HCEC 1CT (cell line): ENCODE measurements at places on chromosomes 16 and 17.

DNA sequence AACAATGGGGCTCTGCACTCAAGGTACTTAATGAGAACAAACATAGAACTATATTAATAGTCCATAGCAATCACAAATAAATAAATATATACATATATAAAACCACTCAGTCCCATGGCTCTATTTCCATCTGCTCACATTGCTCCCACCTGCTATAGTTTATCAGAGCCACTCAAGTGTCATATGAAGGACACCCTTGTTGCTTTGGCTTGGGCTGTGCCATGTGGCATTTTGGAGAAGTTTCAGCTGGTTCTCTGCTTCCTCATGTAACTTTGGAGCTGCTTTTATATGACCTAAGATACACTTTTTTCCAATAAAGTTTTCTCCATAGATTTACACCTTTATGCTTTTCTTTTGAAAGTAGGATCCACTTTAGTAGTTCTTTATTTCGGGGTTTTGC, 126.4 kb downstream of the KCNJ2 start:
- no peak for DNase-seq

DNA sequence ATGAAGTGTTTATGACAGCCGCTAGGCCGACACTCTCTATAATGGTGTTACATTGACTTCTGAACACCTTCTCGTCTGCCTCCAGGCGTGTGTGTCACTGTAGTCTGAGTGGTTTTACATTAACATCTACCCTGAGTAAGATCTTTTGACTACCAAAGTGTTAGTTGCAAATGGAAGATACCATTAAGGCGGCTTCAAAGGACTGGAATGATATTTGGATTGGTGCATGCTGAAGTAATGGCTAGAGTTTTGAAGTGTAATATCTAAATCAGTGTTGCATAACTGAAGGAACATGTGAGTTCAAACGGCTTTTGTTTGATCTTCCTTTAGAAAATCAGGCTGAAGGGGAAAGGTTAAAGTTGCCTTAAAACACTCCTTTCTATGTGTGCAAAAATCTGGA, 52.2 kb downstream of the BCAS3 start:
- no peak for DNase-seq

- DNase-seq = peak; percentile 84
These were observed 190.6 kb downstream of the SEC14L1 start for GRCh38 chr17:77331301-77331864.

DNA sequence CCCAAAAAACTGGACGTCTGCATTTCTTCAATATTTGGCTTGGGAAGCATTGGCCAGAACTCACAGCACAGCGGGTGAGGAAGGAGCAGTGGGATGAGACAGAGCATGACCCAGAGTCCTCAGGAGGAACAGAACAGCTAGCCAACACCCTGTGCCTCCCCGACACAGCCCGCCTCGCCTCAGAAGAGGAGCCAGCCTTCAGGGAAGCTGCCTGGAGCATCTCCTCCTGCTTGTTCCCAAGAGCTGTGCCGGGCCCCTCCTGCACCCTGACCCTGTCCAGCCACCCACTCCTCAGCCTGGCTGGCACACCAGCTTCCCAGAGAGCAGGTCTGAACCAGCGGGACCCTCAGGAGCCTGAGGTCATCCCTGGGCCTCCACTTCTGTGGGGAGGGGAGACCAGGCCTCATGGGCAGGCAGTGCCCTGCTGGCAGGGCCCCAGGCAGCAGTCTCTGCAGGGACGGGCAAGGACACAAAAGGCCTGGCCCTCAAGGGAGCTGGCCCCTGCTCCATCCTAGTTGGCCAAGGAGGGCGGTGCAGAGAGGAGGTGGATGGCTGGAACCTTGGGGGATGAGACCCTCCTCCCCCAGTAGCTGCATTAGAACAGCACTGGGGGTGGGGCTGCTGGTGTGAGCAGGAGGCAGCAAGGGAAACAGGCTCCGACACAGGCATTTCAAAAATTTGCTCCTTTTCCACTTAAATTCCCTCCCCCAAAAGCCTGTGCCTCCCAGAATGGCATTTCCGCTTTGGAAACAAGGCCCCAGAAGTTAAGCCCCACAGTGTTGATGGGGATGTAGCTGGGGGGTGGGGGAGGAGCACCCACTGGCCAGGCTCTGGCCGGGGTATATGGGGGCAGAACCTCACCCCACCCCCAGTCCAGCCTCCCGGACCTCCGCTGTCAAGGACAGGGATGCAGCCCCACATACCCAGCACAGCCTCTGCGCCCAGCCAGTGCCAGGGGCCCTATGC, 1.8 kb upstream of the BCAR1 start:
- DNase-seq = peak; percentile 88

GRCh38 chr16:3497771-3498170, 2.5 kb upstream of the C16orf90 start:
- no peak for DNase-seq

DNA sequence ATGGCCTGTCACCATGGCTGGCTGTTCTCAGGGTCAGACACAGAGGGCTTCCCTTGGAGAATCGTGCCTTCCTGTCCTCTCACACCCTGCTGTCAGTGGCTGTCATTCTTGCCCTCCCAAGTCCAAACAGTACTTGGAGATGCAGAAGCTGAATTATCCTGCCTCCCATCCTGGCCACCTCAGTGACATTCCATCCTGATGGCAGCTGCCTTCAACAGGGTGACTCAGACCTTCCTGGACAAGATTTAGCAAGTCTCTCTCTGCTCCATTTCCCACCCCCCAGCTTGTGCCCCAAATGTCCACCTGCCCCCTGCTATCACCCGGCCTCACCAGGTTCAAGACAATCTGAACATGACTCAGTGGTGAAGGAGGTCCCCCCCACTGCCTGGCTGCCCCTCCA, 4.8 kb upstream of the KRT36 start:
- DNase-seq = peak; percentile 29

GRCh38 chr17:53168413-53168812, 654.3 kb upstream of the KIF2B start:
- no peak for DNase-seq

GRCh38 chr17:13569398-13570123, 32.2 kb downstream of the HS3ST3A1 start:
- no peak for DNase-seq

DNA sequence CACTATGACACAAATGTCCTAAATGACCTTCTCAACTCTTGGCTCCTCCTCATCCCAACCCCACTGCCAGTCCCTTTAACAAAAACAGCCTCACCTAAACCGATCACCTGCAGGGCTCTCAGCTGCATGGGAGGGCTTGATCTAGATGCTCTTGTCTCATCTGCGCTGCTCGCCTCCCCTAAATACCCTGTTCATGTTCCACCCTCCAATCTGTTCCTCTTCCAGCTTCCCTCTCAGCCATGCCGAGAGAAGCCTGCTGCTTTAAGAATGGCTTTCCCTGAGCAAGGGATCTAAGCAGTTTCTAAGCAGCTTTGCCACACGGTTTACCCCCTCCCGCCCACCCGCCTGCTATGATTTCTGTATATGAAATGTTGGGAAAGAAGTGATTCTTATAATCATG, 23.7 kb downstream of the PIPOX start:
- no peak for DNase-seq

DNA sequence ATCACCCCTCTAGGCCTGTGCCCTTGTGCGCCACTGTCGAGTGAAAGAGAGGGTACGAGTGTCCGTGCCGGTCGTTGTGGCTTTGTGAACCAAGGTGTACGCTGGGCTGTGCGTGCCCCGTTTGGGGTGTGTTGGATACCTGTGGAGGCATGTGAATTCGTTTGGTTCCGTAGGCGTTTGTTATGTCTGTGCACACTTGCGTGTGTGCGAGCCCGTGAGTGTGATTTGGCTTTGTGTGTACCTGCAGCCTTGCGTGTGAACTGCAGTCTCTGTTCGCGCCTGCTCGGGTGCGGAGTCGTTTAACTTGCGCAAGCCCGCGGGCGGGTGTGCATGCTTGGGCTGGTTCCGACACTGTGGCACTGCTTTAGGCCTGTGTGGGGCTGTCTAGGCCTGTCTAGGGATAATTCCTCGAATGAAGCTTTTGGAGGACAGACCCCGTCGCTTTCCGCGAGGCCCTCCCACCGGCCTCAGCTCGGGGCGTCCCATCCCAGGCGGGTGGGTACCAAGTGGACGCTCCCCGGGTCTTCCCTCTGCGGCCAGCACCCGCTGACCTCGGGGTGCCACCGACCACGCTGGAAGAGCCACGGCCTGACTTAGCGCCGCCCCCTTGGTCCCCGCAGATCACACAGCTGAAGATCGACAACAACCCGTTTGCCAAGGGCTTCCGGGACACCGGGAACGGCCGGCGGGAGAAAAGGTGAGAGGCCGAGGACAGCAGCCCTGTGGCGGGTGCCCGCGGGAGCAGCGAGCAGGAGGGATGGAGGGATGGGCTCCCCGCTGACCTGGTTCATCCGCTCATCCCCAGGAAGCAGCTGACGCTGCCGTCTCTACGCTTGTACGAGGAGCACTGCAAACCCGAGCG, 4.4 kb downstream of the TBX2 start:
- DNase-seq = no peak

GRCh38 chr17:38663125-38663751, 11.5 kb downstream of the EPOP start:
- peak; percentile 42 for DNase-seq

DNA sequence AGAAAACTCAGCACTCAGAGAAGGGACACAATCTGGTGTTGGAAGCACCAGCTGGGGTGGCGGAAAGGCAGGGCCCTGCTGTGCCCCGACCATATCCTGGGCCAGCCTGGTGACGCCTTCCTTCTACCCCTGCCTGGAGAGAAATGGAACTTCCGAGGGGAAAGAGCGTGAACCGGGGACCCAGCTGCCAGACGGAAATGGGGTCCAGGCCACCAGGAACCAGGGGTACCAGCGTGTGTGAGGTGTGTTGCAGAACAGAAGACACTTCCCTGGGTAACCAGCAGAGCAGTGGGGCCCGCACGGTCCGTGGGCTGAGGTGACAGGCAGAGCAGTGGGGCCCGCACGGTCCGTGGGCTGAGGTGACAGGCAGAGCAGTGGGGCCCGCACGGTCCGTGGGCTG, 6.8 kb downstream of the RAB40B start:
- no peak for DNase-seq

GRCh38 chr16:19980632-19981265, 92.9 kb downstream of the GPR139 start:
- no peak for DNase-seq

DNA sequence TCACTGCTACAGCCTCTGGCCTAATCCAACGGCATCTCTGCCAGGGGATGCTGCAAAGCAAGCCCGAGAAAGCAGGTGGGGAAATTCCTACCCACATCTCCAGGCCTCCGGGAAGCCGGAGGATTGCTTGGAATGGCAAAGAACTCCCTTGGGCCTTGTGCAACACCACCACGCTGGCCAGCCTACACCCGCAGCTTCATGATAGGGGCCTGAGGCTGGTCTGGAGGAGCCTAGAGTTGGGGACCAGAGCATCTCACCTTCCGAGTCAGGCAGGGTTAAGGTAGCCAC, 20.3 kb downstream of the GGA3 start:
- DNase-seq = no peak

- peak; percentile 92 for DNase-seq
These were observed at the start of gene PRPSAP2 for GRCh38 chr17:18857864-18858566. Gene PRPSAP2, plus strand, starts transcription at chr17:18858131. Its CDS starts 7,703 bp downstream, at chr17:18865834.

DNA sequence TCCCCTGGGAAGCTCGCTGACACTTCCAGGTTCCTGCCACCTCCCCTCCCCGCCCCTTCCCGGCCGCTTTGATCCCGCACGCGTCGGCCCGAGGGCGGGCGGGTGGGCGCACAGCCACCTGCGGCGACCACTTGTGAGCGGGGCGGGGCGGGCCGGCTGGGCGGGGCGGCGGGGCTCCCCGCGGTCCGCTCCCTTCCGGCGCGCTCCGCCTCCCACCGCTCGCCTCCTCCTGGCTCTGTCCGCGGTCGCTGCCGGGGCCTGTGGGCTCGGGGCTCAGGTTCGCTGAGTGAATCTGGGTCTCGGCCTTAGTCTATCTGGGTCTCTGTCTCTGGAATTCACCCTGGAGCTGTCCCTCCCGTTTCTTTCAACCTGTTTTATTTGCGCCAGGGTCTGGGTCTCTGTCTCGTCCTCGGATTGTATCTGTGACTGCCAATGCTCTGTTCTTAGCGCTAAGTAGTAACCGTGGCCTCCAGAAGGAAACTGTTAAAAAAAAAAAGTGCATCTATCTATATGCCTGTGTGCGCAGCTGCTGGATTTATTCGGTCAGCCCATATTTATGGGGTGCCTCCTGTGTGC, 2.7 kb upstream of the HES7 start:
- DNase-seq = peak; percentile 55

GRCh38 chr17:76658242-76658662, 14.7 kb upstream of the ST6GALNAC1 start:
- DNase-seq = no peak

DNA sequence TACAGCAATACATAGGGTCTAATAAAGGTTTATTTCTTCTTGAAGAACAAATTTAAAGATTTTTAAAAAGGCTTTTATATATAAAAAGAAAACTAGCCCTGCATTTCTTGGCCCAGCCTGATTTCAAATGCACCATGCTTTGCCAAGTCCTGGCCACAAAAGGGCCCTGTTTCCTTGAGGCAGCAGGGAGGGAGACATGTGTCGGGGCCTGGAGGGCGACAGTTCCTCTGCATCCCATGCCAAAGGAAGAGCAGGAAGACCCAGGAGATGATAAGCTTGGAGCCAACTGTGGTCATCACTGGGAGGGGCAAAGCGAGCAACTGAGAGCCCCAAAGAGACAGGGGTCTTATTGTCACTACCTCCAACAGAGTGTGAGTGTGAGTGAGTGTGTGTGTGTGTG, 571.5 kb upstream of the PSMD7 start:
- no peak for DNase-seq

DNA sequence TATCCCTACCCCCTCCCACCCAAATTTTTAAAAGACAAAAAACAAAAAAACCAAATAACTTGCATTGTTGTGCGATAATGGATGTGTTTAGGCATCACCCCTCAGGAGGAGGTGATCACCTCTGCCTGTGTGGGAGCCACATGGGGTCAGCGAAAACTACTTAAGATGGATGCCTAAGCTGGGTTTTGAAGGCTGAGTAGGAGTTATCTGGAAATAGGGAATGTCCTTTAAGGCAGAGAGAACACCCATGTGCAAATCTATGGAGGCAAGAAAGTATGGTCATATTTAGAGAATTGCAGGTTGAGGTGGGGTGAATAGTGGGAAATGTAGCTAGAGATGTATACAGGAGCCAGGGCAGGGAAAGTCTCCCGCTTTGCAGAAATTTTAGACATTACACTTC, 5.6 kb upstream of the TACO1 start:
- no peak for DNase-seq

- no peak for DNase-seq
These were observed 6.6 kb downstream of the VAT1 start for GRCh38 chr17:43015579-43015978.

GRCh38 chr16:46743232-46743719, 4.9 kb downstream of the MYLK3 start:
- DNase-seq = peak; percentile 7

- peak; percentile 43 for DNase-seq
These were observed at the start of gene CYB561 for GRCh38 chr17:63445954-63446752. Gene CYB561, minus strand, starts transcription at chr17:63446306. Its CDS starts 8,759 bp downstream, at chr17:63437547.

DNA sequence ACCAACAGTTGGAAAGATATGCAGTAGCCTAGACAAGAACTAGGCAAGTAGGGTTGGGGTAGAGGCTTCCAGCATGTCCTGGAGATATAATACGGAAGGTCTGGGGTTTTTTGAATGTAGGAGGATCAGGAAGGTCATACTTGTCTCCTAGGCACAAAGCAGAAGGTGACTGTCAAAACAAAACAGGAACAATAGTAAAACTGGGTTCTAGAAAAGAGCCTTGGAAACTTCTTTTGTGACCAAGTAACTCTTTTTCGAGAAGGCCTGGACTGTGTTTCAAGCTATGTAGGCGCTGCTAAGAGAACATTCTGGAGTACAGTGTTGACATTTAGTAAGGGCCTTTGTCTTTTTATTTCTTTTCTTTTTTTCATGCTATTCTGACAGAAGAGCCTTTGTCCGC, 26.9 kb upstream of the TENT4B start:
- no peak for DNase-seq

GRCh38 chr16:69508033-69508755, 57.6 kb upstream of the NFAT5 start:
- no peak for DNase-seq
